T-helper 22 cell (primary cell): ENCODE measurements at places on chromosomes 16 and 17.
A peak's percentile ranks its signal among the peaks of the same experiment; 100 is the strongest.

- DNase-seq: no peak
Measured at GRCh38 chr17:29037739-29038084, 5.2 kb upstream of the PIPOX start.

DNA sequence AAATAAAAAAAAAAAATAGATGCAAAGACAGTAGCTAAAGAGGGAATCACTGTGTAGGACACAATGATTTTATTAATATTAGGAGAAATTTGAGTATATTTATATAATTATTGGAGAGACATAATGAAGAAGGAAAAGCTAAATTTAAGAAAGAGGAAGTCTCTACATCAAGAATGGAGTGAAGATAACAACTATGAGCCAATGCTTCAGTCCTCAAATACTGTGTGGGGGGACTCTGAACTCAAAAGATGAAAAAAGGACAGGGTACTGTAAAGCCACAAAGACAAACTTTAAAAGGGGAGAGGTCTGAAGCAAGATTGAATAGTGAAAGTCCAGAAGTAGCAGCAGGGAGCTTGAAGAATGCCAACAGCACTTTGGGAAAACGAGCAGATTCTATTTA, 44.7 kb downstream of the SKAP1 start:
- DNase-seq: no peak

GRCh38 chr17:8110456-8110804, 7.9 kb downstream of the ALOXE3 start:
- no peak for DNase-seq

DNA sequence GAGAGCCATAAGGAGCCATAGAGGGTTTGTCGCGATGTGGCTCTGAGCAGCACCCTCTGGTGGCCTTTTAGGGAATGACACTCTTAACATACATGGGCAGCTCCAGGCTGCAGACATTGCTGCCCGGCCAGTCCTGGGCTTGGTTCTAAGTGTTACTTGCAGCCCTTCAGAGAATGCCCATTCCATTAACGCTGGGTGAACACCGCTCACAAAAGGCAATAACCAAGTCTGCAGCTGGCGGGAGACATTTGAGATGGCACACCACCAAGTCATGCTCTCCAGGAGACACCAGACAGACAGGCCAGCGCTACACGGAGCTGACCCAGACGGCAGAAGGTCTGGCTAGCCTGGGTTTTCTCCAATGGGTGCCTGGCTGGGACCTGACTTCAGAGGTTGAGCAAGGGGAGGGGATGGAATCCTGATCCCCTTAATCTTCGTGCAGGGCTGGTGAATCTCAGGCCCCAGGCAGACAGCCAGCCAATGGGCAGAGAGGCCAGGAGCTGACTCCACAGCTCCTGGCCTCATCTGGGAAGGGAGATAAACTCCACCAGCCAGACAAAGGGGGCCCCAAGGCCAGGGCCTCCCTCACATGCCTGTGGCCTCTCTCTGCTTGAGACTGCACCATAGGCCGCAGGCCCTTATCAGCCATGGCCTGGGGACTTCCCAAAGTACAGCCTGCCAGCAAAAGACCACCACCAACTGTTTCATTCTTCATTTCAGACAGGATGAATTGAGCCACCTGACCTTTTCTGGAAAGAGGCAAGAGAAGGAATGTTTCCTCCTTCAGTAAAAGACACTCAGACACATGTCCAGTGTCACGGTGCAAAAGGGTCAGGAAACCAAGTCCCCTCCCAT, 58.8 kb downstream of the ZDHHC7 start:
- DNase-seq: peak; percentile 30

DNA sequence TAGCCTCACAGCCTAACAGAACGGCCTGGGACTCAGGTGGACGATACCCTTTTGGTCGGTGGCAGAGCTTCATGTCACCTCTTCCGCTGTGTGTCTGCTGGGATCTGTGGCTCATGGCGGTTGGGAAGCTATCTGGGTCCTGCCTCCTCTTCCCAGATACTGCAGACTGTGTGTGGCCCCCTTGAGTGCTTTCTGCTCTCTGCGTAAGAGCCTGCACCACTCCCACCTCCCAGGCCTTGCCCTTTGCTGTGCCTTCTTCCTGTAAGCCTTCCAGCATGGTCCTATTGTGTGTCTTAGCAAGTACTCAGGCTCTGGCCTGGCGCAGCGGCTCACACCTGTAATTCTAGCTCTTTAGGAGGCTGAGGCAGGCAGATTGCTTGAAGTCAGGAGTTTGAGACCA, 17.5 kb upstream of the ADCY7 start:
- DNase-seq: no peak

- no peak for DNase-seq
Measured at GRCh38 chr17:81084680-81085419, 49.9 kb downstream of the BAIAP2 start.

DNA sequence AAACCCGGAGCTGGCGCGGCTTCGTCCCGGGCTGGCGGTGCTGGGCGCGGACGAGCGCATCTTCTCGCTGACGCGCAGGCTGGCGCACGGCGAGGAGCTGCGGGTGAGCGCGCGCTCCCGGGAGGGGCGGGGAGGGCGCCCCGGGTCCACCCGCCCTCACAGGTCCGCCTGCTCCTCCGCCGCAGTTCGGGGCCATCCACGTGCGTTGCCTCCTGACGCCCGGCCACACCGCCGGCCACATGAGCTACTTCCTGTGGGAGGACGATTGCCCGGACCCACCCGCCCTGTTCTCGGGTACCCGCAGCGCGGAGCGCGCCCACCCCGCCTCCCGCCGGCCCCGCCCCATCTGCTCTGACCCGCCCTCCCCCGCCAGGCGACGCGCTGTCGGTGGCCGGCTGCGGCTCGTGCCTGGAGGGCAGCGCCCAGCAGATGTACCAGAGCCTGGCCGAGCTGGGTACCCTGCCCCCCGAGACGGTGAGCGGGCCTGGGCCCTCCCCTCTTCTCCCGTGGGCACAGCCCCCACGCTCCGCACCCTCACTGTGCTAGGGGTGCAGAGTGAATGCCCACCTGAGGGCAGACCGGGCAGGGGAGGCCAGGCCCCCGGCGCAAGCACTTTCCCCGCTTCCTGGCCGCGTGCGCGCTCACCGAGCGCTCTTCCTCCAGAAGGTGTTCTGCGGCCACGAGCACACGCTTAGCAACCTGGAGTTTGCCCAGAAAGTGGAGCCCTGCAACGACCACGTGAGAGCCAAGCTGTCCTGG, 1.4 kb downstream of the HAGHL start:
- DNase-seq: peak; percentile 40

DNA sequence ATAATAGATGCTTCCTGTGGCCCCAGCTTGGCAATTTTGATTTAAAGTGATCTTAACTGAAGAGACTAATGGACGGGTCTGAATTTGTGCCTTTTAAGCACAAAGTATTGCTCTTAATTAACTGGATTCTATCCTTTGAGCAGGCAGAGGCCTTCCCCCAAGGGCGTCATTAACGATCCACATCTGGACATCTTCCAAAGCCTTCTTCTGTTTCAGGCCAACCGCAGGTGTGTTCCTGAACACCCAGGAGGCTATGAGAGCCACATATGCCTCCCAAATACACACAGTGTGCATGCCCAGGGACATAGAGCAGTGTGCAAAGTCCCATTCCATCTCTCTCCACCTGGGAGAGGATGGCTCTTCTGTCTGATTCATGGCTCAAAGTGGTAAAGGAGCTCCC, 42.3 kb downstream of the MAPT start:
- DNase-seq: no peak

- no peak for DNase-seq
Measured at GRCh38 chr17:28105501-28105900, 63.0 kb downstream of the NLK start.

- no peak for DNase-seq
Measured at GRCh38 chr16:67128417-67128816, 18.7 kb downstream of the PHAF1 start.

- no peak for DNase-seq
Measured at GRCh38 chr17:73586921-73587602, 57.2 kb downstream of the SDK2 start.

DNA sequence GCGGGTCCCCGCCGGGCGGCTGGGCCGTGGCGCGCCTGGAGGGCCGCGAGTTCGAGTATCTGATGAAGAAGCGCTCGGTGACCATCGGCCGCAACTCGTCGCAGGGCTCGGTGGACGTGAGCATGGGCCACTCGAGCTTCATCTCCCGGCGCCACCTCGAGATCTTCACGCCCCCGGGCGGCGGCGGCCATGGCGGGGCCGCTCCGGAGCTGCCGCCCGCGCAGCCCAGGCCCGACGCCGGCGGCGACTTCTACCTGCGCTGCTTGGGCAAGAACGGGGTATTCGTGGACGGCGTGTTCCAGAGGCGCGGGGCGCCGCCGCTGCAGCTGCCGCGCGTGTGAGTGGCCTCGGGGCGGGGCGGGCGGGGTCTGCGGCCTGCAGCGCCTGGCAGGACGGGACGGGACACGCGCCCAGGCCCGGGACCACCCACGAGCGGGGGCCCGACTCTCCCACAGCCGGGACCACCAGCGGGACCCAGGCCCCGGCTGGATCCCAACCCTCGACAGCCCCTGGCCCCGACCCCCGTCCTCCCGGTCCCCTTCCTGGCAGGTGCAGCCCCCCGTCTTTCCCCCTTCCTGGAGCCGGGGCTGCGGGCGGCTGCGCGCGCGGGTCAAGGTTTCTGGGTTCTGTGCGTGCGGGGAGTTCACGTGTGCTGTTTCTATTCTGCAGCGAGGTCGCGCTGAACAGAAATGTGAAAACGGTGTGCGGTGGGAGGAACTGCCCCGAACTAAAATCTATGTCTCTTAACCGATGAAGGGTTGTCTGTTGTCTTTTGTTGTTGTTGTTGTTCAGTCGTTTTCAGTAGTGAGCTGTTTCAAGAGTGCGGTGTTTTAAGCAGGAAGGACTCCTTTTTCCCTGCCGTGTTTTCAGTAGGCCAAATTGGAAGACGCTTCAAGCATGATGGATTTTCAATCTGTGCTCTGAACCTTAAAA, 705 bp downstream of the FOXK2 start:
- peak; percentile 13 for DNase-seq

DNA sequence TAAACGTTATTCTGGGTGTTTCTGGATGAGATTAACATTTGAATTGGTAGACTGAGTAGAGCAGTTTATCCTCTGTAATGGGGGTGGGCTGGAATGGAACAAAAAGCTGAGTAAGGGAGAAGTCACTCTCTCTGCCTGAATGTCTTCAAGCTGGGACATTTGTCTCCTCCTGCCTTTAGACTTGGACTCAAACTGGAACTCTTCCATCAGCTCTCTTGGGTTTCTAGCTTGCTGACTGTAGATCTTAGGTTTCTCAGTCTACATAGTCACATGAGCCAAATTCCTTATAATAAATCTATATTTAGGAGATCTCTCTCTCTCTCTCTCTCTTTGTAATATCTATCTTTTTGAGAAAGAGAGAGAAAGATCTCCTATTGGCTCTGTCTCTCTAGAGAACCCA, 553.3 kb upstream of the CDH11 start:
- no peak for DNase-seq

- DNase-seq: no peak
Measured at GRCh38 chr17:67520252-67520906, 143.3 kb downstream of the PITPNC1 start.
